Activated T-helper 1 cell treated with Interleukin-2 at 50 U/mL for 16 hours (primary cell): ENCODE measurements at places on chromosomes 5 and 9.

- DNase-seq, result no peak
Observed at GRCh38 chr5:107464416-107464815, 206.3 kb downstream of the EFNA5 start.

DNA sequence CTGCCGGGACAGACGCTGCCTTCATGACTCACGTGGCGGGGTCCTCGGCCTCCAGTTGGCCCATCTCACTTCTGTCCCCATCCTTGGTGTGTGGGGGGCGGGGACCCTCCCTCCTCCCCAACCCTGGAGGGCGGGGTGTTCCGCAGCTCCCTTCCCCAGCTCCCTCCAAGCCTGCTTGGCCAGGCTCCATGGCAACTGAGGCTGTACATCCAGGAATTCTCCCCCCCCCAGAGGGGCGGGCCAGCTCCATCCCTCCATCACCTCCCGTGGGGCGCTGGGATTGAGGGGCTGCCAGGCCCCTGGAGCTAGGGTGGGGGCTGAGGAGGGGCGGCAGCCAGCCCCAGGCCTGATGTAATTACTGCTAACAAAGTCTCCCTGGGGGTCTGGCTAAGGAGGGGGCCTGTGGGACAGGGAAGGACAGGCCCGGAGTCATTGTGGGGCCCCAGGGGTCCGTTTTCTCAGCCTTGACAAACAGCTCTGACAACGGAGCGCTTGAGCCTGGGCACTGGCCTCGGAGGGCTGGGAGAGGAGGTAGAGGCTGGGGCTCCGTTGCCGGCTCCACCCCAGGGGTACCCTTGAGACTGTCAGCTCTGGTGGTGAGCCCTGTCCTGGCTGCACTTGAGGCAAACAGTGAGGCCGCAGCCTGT is 8.0 kb downstream of the DIPK1B start:
- no peak for DNase-seq

- DNase-seq, result no peak
Observed at GRCh38 chr5:157497875-157498611, 38.0 kb downstream of the NIPAL4 start.

DNA sequence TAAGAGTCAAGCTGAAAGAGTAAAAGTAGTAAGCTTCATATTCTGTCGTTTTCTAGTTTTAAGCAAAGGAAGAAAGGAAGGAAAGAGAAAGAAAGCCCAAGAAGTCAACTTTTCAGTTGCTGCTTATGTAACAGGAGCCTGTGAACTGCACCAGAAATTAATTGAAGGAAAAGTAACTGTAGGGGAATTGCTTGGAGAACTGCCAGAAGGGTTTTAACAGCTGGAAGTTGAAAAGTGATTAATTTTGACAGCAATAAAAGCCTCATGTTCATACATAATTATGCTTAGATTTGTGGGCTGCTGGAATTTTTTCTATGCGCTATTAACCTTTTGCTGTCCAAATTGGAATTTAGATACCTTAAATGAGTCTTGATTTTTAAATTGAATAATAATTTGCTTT is 255.7 kb downstream of the ENC1 start:
- no peak for DNase-seq

- no peak for DNase-seq
Observed at GRCh38 chr5:177142098-177142611, 8.6 kb downstream of the NSD1 start.

DNA sequence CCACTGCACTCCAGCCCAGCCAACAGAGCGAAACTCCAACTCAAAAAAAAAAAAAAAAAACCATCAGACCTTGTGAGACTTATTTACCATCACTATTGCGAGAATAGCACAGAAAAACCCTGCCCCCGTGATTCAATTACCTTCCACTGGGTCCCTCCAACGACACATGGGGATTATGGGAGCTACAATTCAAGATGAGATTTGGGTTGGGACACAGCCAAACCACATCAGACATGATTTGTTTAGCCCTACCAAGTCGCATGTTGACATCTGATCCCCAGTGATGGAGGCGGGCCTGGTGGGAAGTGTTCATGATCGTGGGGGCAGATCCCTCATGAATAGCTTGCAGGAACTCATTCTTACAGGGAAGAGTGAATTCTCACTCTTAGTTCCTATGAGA is 26.6 kb downstream of the MYO10 start:
- no peak for DNase-seq

- DNase-seq, result no peak
Observed at GRCh38 chr9:6782981-6783380, 25.2 kb downstream of the KDM4C start.
